ENCODE measurements at places on chromosomes 13 and 19.

- DNase-seq = no peak
Observed at GRCh38 chr19:49843265-49843664, 7.7 kb upstream of the PTOV1 start.

DNA sequence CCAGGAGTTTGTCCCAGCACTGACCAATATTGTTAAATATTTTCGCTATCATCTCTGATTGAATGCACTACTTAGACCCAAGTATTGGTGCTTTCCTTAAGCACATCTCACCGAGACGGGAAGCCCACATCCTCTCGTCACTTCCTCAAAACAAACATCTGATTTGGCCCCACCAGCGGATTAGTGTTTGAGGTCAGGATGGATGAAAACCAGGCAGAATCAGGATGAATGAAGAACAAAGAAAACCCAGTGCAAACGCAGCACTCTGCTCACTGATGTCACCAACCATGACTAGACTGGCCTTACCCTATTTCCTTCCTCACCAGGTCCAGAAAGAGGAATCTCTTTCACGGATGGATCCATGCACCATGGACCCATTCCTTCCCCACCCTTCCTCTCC lies 6.0 kb downstream of the PLAUR start:
- peak; percentile 13 for DNase-seq

DNA sequence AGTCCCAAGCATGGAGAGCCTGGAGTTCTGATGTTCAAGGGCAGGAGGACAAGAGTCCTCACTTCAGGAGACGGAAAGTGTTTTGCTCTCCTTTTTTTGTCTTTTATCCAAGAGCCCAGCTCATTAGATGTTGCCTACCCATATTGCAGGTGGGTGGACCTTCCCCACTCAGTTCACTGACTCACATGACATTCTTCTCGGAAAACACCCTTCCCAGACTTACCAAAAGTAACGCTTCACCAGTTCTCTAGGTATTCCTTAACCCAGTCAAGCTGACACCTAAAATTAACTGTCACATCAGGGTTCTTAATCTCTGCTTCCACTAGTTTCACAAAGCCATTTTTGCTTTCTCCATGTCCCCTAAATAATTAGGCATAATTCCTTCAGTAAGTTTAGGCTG lies 2215.4 kb upstream of the PCDH20 start:
- no peak for DNase-seq

DNA sequence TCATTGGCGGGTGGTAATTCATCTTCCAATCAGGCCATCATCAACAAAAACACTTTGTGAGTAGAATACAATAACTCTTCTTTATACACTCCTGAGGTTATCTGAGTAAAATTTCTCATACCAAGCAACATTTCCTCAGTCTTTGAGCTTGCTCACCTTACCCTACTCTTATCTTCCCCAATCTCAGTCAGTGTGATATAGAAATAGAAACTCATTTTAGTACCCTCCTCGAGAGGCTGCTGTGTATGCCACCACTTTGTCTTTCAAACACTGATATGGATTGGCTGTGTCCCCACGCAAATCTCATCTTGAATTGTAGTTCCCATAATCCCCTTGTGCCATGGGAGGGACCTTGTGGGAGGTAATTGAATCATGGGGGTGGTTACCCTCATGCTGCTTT lies 209.7 kb downstream of the RBM26 start:
- no peak for DNase-seq

GRCh38 chr19:58562122-58563033 lies 4.0 kb upstream of the UBE2M start:
- DNase-seq = no peak

DNA sequence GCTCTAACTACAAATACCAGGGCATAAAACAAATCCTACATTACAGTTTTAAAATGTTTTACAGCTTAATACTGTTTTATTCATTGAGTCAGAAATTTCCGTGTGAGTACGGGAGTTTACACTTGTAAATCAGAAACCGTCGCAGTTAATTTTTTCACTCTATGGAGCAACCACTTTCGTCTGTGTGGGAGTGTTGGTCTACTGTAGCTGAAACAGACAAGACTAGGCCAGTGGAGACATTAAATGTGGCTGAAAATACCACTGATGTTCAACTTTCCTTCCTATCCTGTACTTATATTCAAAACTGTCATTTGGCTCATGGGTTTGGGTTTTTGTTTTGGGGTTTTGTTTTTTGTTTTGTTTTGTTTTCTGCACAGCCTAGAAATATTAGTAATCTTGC lies 268.7 kb downstream of the DCT start:
- no peak for DNase-seq

DNA sequence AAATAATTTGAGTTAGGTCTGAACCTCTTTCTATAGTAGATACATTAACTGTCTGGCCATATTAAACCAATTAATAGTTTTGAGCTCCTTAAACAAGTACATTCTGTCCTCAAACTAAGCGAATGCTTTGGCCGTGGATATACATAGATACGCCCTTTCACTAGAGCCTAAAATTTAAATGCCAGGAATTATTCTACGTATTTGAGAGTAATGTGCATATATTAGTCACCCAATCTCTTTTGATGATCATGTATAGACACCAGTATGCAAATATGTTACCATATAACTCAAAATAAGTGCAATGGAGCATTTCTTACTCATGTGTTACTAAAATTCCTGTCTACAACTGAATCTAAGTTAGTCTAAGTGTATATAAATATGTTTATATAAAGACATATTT lies 70.4 kb downstream of the FLT1 start:
- no peak for DNase-seq

- DNase-seq = no peak
Observed at GRCh38 chr13:33758113-33758512, 59.8 kb upstream of the RFC3 start.

- no peak for DNase-seq
Observed at GRCh38 chr13:30551189-30551588, 66.5 kb upstream of the USPL1 start.

DNA sequence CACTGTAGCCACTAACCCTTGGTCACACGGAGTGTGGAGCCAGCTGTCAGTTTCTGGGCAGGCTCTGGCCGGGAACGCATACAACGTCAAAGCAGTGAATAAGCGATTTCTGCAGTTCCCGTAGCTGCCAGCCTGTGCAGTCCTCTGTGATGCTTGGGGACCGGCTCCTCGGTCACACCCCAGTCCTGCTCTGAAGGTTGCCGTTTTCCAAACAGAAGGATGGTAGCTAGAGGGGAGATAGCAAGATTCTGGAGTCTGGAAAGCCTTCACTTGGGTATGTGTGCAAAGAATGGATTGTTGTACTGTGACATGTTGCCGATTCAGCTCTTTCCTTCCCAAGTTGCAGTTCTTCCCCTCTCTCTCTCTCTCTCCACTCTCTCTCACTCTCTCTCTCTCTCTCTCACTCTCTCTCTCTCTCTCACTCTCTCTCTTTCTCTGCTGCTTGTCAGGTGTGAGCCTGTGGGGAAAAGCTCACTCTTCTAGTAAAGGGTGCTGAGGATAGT lies 38.7 kb upstream of the C1QTNF9 start:
- no peak for DNase-seq

DNA sequence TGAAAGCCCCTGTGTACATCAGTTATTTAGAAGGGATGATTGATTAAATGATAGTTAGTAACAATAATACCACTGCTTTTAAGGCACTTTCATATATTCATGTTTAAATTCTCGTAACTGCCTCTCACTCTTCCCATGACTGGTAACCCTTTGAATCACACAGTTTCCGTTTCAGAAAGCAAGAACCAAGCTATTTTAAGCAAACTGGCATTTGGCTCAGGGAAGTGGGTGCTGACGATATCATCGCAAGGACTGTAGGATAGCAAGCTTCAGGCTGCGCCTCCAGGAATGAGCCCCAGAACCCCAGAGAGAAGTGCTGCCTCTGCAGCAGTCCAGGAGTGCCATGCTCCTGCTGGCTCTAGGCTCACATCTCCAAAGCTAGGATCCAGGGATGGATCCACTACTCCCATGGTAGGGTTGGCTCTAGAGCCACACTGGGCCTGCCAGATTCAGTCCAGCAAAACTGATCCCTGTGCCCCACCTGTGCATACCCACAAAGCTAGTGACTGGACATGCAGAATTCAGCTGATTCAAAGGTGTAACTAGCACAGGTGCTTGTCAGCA lies 313.5 kb downstream of the SLC7A1 start:
- no peak for DNase-seq

DNA sequence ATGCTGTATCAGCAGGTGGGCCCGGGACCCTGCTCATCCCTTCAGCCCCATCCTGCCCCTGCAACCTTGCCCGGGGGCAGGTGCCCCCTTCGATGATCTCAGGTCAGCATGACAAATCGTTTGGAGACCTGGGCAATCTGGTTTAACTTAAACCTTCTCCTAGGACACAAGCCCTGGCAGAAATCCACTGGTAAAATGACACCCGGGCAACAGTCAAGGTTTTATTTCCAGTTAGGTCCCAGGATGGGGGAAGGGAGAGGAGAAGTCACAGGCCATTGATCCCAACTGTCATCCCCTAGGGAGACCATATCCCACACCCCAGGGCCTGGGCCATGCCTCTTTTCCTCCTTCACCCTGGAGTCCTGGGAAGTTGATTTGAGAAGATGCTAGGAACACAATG lies 1.8 kb upstream of the PLIN5 start:
- DNase-seq = no peak

- DNase-seq = no peak
Observed at GRCh38 chr13:97878431-97879375, 74.8 kb upstream of the IPO5 start.

DNA sequence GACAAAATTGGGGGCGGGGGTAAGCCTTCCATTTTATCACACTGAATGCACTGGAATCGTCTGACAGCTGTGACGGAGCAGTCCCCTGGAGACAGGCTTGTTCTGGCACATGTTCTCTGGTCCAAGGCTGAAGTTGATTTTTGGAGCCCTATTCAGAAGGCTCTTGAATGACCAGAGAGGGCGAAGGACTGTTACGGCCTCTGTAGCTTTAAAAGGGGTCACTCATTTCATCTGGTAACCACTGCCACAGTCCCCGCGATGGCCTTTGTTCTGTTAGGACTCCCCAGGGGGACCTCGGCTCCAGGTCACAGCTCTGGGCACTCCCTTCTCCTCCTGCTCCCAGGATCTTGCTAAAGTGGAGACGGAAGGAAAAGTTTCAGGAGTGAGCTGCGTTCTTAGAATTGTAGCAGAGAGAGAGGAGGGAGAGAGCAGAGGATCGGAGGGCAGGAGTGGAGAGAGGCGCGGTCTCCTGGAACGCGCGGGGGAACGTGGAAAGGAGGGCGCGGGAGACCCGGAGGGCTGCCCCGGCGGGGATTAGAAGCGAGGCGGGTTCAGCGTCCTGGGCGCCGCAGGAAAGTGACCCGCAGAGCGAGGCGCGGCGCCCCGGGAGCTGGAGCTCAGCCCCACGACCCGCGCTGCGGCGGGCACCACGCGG lies 134.3 kb upstream of the MYO16 start:
- DNase-seq = no peak

DNA sequence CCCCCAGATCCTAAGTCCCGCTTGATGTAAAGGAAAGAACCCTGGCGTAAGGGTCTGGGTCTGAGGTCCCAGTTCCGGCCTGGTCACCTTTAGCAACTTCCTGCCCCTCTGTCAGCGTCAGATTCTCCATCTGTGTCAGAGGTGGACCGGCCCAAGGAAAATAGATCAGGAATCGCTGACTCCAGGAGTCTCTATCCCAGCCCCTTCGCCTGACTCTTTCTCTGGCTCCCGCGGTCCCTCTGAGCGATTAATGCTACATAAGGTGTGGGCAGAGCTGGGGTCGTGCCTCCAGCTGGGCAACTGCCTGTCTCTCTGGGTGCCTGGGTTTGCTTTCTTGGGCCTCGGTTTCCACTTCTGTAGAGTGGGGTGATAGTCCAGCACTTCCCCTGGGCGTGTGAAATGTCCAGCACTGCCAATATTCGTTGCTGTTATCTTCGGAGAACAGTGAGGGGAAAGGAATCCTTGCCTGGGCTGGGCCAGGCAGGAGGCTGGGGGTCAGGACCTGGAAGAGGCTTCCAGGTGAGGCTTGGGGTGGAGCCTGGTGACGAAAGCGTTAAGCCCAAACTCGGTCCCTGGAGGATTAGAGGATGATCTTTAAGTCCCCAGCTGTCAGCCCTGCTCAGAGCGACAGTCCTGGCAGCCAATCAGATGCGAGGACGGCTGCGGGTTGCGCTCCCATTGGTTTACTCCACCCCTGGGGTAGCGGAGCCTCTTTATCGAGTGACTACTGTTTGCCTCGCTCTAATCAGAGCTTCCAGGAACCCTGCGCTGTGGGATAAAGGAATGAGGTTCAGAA lies 767 bp downstream of the ABCA7 start:
- DNase-seq = peak; percentile 93

DNA sequence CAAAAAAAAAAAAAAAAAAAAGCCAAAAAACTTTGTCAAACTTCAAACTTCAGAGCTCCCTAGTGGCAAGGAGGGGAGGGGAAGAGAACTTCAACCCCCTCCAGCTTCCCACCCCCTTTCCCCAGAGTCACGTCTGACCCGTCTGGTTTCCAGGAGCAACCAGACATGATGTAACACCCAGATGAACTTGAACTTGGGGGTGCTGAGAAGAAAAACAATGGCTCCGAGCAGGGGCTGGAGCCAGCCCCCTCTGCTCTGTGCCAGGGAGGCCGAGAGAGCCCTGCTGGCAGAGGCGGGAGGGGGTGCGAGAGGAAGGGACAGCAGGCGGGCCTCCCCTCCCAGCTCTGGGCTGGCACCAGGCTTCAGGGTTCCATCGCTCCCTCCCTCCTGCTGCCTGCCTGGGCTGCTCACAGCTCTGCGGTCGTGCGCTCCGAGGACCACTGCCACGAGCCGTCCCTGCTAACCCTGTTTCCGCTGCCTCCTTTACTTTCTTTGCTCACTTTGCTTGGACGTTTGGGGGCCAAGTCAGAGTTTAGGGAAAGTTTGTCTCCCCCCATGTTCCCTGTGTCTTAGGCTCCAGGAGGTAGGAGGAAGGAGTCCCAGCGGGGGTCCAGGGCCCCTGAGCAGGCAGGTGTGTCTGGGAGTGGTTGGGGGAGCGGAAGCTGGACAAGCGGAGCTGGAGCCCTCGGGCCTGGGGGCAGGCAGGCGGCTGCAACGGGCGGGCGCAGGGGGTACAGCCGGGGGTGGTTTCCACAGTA lies 11.1 kb downstream of the LYL1 start:
- DNase-seq = no peak

DNA sequence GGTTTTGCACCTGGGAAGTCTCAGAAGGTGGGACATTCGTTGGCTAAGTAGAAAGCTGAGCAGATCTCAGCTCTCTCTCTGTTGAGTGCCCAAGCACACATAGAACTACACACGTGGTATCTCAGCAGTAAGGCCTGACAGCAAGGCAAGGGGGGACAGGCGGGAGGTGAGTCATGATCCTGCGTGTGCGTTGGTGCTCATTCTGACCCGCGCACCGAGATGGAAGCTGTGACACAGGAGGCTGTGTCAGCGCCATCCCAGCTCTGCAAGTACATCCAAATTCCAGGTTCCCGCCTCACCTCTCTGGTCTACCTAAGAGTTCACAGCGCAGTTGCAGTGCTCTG lies 135.7 kb downstream of the USP12 start:
- DNase-seq = no peak

DNA sequence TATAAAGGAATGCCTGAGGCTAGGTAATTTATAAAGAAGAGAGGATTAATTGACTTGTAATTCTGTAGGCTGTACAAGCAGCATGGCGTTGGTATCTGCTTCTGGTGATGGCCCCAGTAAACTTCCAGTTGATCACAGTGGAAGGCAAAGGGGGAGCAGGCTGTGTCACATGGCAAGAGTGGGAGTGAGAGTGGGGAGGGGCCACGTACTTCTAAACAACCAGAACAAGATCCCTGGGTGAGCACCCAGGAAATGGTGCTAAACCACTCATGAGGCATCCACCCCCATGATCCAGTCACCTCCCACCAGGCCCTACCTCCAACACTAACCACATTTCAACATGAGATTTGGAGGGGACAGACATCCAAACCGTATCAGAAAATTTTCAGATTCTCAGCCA lies 3.0 kb upstream of the RNF113B start:
- no peak for DNase-seq
